Hair follicular keratinocyte (primary cell): ENCODE measurements at places on chromosomes 6 and 20. TPM values are rescaled to one million over a fixed set of nuclear protein-coding genes. Genes with fewer than 3 reads are reported as not detected.

Gene PI3
- total RNA-seq, result 11.0 and 25.5 TPM in 2 replicates

Gene HLA-DQB2
- 1.4 and 1.7 TPM in 2 replicates for total RNA-seq

Gene RAMACL
- total RNA-seq, result 0.55 TPM in 1 of 2 replicates, not detected in the other

Gene SNRPB
- 488 and 776 TPM in 2 replicates for total RNA-seq

Gene PROKR2
- not detected in 2 replicates for total RNA-seq

Gene SOX12
- 6.6 and 8.9 TPM in 2 replicates for total RNA-seq

Gene TREML4
- total RNA-seq, result not detected in 2 replicates

Gene HSPA12B
- total RNA-seq, result not detected in 2 replicates

Gene GABRR1
- not detected in 2 replicates for total RNA-seq

Gene KHDC1L
- total RNA-seq, result not detected in 2 replicates

Gene FYN
- total RNA-seq, result 32.0 and 51.2 TPM in 2 replicates

Gene BCAS4
- total RNA-seq, result 12.5 and 16.8 TPM in 2 replicates

Gene EXOC2
- 24.0 and 26.8 TPM in 2 replicates for total RNA-seq

Gene JPH2
- 1.3 and 3.3 TPM in 2 replicates for total RNA-seq

Gene ASIP
- not detected in 2 replicates for total RNA-seq

Gene SNAP25
- total RNA-seq, result not detected in 2 replicates

Gene SRMS
- total RNA-seq, result 0.39 TPM in 1 of 2 replicates, not detected in the other

Gene EMILIN3
- total RNA-seq, result 0.04 TPM in 1 of 2 replicates, not detected in the other

Gene LIME1
- 7.3 and 8.9 TPM in 2 replicates for total RNA-seq

Gene ARFGEF3
- under 0.01 and 0.08 TPM in 2 replicates for total RNA-seq

Gene SLC32A1
- total RNA-seq, result not detected in 2 replicates

Gene SDHAF4
- 8.8 and 12.9 TPM in 2 replicates for total RNA-seq

Gene ARHGAP40
- 0.34 and 1.6 TPM in 2 replicates for total RNA-seq

Gene SLC52A3
- total RNA-seq, result not detected in 2 replicates

Gene ZNF391
- 1.2 and 2.5 TPM in 2 replicates for total RNA-seq

Gene NOL4L
- 1.8 and 5.2 TPM in 2 replicates for total RNA-seq

Gene POU3F2
- not detected in 2 replicates for total RNA-seq

Gene ATP6V1G2
- total RNA-seq, result 0.11 and 0.16 TPM in 2 replicates

Gene PRL
- not detected in 2 replicates for total RNA-seq

Gene LY6G5C
- total RNA-seq, result 0.70 and 0.76 TPM in 2 replicates

Gene PACRG
- 2.3 TPM in 1 of 2 replicates, not detected in the other for total RNA-seq

Gene SLC17A4
- total RNA-seq, result not detected in 2 replicates

Gene ACSS1
- total RNA-seq, result 3.4 and 3.9 TPM in 2 replicates

Gene DNAH8
- not detected in 2 replicates for total RNA-seq

Gene PHF1
- total RNA-seq, result 20.3 and 27.3 TPM in 2 replicates

Gene CDSN
- 1.7 and 1.8 TPM in 2 replicates for total RNA-seq

Gene OSBPL2
- 22.7 and 25.1 TPM in 2 replicates for total RNA-seq

Gene SRSF12
- 0.19 and 1.1 TPM in 2 replicates for total RNA-seq

Gene HTR1E
- total RNA-seq, result not detected in 2 replicates

Gene EDEM2
- total RNA-seq, result 22.2 and 32.8 TPM in 2 replicates

Gene HSPA1L
- total RNA-seq, result 0.53 and 0.62 TPM in 2 replicates

Gene BTN1A1
- not detected in 2 replicates for total RNA-seq

Gene MUCL3
- not detected in 2 replicates for total RNA-seq
